ENCODE measurements at places on chromosomes 12 and 14.

- DNase-seq, result no peak
Observed at GRCh38 chr12:66662179-66662578, 16.7 kb downstream of the GRIP1 start.

- DNase-seq, result no peak
Observed at GRCh38 chr12:58479401-58479800, 440.9 kb downstream of the LRIG3 start.

DNA sequence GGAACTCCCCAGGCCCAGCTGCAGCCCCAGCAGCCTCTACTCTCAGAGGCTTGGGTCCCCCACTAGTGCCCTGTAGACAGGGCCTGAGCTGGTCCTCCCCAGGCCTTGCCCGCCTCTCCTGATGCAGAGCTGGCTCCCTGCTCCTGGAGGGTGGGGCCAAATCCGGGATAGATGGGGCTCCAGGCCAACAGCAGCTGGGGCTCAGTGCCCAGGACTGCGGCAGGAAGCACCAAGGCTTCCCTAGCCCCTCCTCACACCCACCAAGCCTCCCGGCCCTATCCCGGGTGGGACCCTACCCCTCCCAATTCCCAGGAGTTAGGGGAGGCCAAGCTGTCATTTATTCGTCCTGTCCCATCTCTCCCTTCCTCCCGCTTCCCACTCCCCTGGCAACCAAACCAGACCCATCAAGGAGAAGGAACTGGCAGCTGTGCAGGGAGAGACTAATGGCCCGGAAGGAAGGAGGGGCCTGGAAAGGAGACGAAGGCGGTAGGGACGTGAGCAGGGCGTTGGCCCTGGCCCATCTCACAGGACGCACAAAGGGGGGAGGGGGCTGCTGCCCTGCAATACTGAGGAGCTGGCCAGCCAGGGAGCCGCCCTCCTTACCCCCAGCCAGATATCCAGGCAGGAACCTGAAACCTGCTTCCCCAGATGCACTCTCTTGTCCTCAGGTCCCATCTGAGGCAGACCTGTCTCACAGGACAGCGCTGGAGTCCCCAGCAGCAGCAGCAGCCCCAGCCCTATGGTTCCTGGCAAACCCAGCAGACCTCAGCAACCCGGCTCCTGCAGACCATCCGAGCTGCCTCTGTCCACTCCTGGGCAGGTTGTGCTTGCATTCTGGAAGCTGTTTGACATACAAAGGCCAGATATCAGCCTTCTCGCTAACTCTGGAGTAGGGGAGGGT, 1.6 kb upstream of the PRPH start:
- no peak for DNase-seq

GRCh38 chr12:46944771-46945170, 119.0 kb upstream of the SLC38A4 start:
- no peak for DNase-seq

DNA sequence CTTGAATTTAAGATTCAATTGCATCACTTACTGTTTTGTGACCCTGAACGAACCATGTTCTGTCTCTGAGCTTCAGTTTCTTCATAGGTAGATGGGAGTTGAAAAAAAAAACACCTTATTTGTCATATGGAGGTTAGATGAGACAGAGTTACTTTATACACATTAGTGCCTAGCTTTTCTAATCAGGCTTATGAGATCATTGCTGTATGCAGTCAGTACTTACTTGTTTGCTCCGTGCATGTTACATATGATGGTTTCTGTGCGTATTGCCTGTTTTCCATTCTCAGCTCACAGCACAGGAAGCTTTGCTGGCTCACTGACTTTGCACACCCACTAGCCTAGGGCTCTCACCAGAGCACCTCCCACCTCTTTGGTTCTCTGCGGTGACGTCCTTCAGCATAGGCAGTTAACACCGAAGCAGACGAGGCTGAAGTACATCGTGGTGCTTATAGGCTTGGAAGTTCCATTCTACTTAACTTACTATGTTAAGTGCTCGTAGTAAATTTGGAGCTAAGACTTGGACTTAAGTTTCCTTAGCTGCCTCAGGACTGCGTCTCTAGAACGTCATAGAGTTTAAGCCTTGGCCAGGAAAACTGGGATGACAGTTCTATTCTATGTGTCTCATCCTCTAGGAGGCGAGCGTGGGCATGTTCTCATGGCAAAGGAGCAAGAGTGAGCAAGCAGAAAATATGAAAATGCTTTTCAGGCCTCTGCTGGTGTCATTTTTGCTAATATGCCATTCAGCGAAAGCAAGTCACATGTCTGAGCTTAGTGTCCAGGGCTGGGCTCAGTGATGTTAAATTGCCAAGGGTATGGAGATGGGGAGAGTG, 57.3 kb downstream of the NRXN3 start:
- peak; percentile 14 for DNase-seq

DNA sequence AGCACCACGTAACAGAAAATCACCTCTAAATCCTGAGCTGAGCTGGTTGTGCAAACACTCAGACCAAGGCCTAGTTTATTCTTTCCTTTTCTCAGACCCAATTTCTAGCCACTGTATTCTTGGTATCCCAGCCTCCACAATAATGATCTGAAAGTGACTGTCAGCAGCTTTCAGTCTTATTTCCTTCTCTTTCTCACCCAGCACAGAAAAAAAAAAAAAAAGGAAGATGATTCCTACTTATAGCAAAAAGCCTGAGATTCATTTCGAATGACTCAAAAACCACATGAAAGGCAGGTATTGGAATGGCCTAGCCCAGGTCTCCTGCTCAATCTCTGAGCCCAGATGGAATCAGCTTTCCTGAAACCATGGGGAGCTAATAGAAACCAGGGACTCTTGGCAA, 298.6 kb upstream of the PPFIA2 start:
- DNase-seq, result no peak

GRCh38 chr14:76615331-76615730, 145.9 kb upstream of the VASH1 start:
- no peak for DNase-seq

GRCh38 chr12:85559536-85559935, 276.7 kb downstream of the RASSF9 start:
- no peak for DNase-seq

- no peak for DNase-seq
Observed at GRCh38 chr12:87107270-87107669, 851.1 kb upstream of the MGAT4C start.

- DNase-seq, result no peak
Observed at GRCh38 chr12:98999559-98999958, 354.5 kb downstream of the APAF1 start.

DNA sequence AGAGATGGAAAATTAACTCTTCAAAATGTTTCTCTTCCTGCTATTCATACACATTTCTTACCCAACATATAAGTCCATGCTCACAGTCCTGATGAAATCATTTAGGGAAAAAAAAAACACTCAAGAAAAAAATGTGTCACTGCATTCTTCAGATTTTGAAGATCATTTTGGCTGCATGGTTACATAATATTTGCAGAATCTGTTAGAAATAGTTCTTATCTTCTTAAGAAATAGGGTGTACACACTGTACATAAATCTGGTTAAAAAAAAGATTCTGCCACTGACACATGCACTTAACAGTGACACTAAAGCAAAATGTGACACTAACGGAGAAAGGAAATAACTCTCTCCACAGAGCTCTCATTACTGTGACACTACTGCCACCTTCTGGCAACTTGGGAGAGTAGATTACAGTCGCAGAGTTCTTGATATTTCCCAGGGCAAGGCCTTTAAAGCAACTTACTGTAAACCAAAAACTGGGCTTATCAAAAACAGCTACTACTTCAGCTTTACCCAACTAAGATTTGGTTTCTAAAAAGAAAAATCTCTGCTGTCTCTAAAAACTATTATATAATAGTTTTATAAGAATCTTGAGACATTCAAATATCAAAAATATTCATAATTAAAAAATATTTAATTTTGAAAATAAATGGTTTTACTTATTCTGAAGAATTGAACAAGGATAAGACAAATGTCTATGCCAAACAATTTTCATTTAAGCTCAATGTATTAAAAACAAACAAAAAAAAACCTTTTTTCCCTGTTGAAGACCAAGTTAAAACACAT, 65.0 kb downstream of the SETD3 start:
- DNase-seq, result peak; percentile 92

- DNase-seq, result no peak
Observed at GRCh38 chr14:96394047-96394815, 2.3 kb downstream of the AK7 start.

DNA sequence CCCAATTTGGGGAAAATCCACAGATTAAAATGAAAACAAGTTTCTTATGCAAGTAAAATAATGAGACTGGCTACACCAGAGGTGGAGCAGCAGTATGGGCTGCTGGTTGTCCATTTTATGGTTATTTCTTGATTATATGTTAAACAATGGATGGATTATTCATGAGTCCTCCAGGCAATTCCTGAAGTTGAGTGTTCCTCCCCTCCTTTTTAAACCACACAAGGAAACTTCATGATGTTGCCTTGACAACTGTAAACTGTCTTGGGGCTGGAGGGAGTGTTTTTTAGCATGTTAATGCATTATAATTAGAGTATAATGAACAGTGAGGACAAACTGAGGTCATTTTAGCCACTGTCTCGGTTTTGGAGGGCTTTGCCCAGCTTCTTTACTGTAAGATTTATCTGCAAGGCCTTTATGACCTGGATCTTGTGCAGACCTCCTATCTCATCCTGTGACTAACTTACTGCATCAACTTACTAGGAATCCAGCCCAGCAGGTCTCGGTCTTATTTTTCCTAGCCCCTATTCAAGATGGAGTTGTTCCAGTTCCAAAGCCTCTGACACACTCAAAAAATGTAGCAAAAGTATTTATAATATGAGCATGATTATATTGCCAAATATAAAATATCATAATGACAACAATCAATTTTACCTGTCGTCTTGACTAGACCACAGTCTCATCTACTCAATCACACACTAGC, 534.0 kb downstream of the TMEM121 start:
- DNase-seq, result no peak

DNA sequence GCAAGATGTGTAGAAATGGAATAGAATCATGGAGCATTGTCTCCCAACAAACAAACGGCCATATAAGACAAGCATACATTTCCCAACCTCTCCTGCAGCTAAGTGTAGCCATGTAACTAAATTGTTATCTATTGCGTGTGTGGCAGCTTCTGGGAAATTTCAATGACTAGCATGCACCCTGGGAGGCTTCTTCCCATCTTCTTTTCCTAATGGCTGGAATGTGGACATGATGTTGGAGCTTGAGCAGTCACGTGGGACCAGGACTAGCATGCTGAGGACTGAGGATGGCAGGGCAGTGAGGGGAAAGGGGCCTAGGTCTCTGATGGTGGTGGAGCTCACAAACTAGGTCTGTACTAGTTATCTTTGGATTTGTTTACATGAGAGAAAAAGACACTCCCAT, 21.7 kb upstream of the CTDSP2 start:
- no peak for DNase-seq

DNA sequence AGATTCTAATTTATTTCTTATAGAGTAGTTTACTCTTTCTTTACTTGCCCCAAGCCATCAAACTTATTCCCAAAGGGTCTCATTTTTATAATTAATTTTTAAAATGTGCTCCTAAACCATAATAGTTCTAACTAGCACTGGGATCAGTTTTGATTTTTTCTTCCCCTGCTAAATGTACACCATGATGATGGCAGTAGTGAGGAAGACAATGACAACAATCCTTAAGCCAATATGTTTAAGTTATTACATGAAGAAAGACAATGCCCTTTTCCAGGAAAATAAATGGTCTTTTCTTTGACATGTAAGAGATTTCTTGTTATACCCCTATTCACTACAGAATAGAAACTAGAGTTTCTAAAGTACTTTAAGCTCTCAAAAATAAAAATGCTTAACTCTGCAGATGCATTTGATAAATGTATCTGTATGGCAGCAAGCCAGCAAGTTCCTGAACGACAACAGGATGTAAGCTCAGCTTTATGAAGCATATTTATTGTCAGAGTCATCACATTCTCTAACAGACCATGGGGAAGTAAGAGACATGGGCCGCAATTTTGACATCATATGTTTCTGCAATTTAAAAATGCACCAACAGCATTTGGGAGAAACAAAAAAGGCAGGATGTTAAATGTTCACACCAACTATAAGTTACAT, 36.0 kb upstream of the SNX6 start:
- peak; percentile 17 for DNase-seq

DNA sequence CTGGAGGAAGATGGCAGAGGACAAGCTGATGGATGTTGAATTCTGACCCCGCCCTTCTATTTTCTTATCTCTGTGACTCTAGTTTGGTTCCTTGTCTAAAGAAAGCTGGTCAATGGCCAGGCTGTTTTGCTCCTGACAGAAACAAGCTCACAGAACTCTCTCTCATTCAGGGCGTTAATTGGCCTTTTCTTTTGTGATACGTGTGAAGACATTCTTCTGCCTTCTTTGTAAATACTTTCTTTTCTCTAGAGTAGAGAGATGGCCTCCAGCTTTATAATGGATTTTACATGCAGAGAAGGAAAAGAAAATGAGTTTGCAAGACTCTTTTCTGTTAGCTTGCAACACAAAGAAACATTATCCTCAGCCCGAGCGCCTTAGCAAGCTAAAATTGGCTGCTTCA, 492.2 kb upstream of the CCDC196 start:
- no peak for DNase-seq

GRCh38 chr14:105315941-105316576, 1.5 kb downstream of the PACS2 start:
- DNase-seq, result no peak

DNA sequence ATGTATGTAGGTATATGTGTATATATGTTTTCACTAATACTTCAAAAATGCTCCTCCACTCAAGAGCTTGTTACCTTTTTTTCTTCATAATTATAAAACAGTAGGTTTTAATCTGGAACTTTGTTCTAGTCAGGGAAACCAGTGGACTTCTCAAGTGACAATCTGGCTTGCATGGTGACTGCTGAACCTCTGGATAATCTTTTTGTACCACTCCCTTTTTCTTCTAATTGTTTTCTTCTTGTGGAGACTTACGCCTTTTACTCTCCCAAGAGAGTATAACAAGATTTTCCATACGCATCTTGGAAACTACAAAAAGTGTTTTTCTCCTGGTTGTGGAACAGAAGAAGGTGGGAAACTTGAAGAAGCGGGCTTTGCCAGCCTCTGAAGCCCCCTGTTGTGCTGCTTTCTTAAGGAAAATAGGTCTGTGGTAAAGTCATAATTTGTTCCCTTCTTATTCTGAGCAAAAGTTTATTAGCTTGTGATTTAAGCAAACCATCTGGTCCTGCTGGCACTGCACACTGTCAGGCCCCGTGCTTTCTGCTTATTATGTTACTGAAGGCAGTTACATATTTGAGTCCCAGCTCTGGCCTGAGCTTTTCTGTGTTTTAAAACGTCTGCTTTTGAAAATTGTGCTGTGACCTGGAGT, 291.8 kb downstream of the ERC1 start:
- no peak for DNase-seq

DNA sequence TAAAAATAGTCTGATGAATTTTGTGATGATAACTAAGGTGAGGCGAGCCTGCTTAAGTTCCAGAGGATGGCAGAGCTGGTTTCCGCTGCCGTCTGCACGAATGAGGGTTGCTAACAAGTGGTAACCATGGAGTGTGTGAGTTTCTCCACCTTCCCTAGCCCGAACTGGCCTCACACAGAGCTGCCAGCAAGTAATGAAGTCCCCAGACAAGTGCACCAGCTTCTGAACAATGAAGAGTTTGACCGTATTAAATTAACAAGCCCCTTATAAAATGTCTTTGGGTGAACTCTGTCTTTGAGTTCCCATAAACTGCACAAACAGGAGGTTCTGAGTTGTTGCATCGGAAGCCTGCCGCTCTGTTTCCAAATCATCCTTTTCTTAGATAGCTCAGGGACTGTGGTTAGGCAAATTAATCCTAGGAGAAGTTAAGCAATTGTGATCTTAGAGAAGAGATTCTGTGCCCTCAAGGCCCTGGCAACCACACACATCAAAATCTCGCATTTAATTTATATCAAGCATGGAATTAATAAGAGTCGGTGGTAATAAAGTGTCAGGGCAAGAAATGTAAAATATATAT, 274.1 kb upstream of the DAAM1 start:
- no peak for DNase-seq

GRCh38 chr14:60723116-60723906, 840 bp downstream of the SIX4 start:
- peak; percentile 5 for DNase-seq

Measured in hematopoietic multipotent progenitor cell treated with erythropoietin and hydrocortisone succinate and interleukin-3 and kit ligand, for 8 days (in vitro differentiated cells).